ENCODE measurements at places on chromosomes 6 and 20.

GRCh38 chr6:108030211-108030610, 44.3 kb downstream of the OSTM1 start:
- DNase-seq, result no peak

- DNase-seq, result no peak
These were observed 7.2 kb upstream of the PFDN4 start for GRCh38 chr20:54200487-54201267.

DNA sequence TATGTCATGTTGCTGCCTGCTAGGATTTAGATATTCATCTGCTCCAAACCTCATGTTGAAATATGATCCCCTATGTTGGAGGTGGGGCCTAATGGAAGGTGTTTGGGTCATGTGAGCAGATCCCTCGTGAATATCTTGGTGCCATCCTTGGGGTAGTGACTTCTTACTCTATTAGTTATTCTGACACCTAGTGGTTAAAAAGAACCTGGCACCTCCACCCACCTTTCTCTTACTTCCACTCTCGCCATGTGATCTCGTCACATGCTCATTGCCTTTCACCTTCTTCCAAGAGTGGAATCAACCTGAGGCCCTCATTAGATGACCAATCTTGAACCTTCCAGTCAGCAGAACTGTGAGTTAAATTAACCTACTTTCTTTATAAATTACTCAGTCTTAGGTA, 549.4 kb upstream of the SYNCRIP start:
- no peak for DNase-seq

GRCh38 chr20:48457193-48458002, 370.4 kb downstream of the PREX1 start:
- no peak for DNase-seq

GRCh38 chr6:162140251-162140852, 587.2 kb downstream of the PRKN start:
- no peak for DNase-seq

Measured in psoas muscle (tissue), 8 donors.